ENCODE measurements at places on chromosomes 5 and 9.

DNA sequence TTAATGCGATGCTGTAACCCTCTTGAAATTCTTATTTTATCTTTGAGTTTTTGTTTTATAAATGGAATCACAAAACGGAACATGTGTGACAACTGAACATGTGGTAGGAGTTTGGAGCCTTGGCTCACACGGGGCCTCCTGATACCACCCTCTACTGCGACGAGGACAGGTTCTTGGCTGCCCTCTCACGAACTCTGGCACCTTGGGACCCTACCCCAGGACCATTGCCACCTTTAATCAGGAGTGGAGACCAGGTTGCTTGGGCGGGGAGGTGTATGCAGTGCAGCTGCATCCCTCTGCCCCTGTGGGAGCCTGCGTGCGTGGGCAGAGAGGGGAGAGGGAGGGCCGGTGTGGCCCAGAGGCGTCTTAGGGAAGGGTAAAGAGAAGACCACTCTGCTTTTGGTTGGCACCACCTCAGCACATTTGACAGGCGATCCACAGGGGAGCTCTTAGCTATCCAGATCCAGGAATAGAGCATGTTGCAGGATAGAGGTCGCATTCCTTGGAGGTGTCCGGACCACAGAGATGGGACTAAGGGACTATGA is 753.9 kb upstream of the PTPRD start:
- no peak for DNase-seq

- no peak for DNase-seq
Observed at GRCh38 chr9:27183701-27184100, 74.7 kb downstream of the TEK start.

DNA sequence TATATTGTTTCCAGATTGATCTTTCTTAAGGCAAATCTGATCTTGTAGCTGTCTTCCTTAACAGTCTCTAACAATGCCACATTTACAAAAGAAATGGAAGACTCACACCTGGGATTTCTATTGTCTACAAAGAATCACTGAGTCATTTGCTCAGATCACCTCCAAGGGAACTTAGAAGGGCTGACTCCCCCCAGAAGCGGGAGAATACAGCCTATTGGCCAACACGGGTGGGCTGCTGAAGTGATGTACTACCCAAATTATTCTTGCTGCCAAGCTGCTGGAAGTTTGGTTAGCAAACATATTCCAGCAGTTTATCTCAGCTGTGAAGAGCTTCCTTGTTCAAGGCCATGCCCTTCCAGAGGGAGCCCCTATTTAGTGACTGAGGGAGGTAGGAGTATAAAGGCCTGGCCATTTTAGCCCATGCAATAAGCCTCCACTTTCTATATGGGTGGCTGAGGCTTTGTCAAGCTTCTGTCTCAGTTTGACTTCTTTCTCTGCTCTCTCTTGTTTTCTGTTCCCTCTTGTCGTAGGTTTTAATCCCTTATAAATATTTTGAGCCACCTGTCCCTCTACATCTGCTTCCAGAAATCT is 379.4 kb downstream of the PRR16 start:
- DNase-seq, result no peak

GRCh38 chr5:7886849-7887475 is 18.0 kb downstream of the MTRR start:
- DNase-seq, result no peak

GRCh38 chr9:128701227-128701854 is 962 bp upstream of the PKN3 start:
- DNase-seq, result no peak

GRCh38 chr9:131422241-131422792 is 28.4 kb downstream of the PRRC2B start:
- no peak for DNase-seq

GRCh38 chr5:92023555-92023954 is 640.4 kb upstream of the ARRDC3 start:
- DNase-seq, result no peak

DNA sequence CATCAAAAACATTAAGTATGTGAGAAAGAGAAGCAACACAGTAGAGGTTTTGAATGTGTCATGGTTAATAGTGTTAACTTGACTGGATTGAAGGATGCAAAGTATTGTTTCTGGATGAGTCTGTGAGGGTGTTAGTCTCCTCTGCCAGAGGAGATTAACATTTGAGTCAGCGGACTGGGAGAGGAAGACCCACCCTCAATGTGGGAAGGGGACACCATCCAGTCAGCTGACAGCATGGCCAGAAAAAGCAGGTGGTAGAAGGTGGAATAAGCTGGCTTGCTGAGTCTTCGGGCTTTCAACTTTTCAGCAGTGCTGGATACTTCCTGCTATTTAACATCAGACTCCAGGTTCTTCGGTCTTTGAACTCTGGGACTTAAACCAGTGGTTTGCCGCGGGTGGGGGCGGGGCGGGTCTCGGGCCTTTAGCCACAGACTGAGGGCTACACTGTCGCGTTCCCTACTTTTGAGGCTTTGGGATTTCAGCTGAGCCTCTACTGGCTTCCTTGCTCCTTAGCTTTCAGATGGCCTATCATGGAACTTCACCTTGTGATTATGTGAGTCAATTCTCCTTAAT is 309.9 kb upstream of the ST8SIA4 start:
- no peak for DNase-seq

GRCh38 chr5:179827680-179828079 is 7.0 kb downstream of the SQSTM1 start:
- DNase-seq, result no peak

DNA sequence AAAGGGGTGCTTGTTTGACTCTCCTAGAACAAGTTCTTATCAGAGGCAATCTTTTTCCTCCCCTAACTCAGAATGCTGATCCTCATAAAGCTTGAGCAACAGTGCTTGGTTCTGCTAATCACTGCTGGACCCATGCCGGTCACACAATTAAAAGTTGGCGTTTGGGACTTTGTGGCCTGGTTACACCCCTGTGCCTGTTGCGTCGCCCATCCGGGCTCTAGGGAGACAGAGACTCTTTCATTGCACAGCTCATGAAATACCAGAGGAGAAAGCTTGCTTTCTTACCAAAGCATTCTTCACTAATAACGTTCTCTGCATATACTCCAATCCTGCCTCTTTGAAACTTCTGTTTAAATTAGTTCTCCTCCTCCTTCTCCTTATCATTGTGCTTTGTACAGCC is 301.1 kb downstream of the NR3C1 start:
- DNase-seq, result no peak

DNA sequence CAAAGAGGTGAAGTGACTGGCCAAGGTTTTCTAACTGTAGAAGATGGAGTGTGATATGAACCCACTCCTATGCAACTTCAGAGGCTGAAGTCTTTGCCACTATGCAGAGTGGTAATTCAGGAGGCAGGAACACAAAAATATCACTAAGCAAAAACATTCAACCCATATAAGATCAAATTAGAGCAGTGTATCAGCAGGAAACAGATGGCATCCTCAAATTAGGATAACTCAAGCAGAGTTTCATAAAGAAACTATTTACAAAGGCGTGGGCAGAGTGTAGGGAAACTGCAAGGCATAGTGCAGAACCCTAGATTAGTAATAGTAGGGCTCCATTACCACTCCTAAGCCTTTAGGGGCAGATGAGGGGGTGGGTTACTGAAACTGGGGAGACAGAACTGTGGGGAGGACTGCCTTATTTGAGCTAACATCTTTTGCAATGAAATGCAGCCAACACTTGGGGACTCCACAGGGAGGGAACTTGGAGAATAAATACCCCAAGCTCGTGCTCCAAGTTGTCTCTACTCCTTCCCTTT is 72.2 kb downstream of the PTTG1 start:
- DNase-seq, result no peak
